ENCODE measurements at places on chromosomes 5 and 9.

- no peak for DNase-seq
These were observed 7.9 kb downstream of the CMYA5 start for GRCh38 chr5:79697222-79698170.

- no peak for DNase-seq
These were observed 178.1 kb upstream of the IL12B start for GRCh38 chr5:159508344-159508743.

DNA sequence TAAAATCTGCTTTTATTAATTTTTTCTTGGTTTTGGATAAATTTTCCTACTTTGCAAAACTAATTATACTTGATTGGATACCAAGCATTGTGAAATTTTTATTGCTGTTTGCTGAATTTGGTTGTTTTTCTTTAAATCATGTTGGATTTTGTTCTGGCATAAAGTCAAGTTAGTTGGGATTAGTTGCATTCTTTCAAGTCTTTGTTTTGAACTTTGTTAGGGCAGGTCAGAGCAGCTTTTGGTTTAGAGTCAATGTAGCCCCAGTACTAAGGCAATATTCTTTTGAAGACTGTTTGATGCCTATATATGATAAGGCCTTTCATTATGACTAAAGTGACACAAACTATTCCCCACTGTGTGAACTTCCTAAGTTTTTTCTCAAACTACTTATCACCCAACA is 531.1 kb downstream of the RASEF start:
- no peak for DNase-seq

- peak; percentile 41 for DNase-seq
These were observed 12.2 kb upstream of the HSPB3 start for GRCh38 chr5:54443270-54443669.

- DNase-seq = no peak
These were observed 41.5 kb downstream of the CXXC5 start for GRCh38 chr5:139689631-139690063.

GRCh38 chr5:14762549-14763216 is 98.2 kb downstream of the OTULIN start:
- DNase-seq = no peak

DNA sequence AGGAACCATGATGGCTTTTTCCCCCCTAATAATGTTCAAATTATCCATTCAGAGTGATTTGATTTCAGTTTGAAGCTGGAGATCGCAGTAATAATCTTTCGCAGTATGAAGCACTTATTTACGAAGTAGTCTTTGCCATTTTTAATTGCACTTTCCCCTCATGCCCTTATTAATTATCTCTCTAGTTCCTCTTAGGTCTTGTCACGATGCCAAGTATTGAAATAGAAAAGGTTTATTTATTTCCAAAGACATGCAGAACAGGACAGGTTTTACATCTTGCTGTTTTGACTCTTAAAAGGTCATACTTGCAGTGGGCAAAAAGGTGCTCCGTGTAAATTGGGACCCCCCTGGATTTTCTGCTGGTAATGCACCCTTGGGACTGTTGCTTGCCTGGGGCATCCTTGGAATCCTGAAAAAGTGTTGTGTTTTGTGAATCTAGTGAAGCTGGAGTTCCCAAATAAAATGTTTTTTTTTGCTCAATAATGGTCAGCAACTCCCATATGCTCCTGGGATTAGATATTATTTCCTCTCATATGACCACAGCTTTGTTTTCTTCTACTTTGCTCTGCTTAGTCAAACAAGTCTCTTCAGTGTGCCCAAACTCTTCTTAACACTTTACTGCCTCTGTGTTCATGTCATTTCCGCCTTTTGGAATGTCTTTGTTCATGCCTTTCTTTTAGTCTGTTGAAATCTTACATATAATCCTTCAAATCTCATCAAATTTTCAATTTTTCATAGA is 278.3 kb downstream of the TMEM38B start:
- DNase-seq = no peak

- no peak for DNase-seq
These were observed 6.8 kb downstream of the GNE start for GRCh38 chr9:36251428-36251827.

DNA sequence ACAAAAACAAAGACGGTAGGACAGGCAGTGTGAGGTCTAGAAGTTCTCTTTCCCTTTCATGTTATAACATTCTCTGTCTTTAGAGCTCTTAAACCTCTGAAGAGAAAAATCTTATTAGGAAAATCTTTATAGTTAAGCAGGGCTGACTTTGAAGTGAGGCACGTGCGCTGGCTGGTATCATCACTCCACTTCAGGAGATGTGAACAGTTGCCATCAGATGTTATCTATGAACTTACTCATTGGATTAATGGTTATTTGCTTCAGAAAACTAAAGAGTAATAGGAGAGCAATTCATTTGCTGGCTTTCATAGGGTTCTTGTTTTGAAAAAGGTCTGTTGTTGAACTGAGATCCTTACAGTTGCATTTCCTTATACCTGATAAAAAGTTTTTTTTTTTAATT is 25.7 kb downstream of the LRRTM2 start:
- no peak for DNase-seq

DNA sequence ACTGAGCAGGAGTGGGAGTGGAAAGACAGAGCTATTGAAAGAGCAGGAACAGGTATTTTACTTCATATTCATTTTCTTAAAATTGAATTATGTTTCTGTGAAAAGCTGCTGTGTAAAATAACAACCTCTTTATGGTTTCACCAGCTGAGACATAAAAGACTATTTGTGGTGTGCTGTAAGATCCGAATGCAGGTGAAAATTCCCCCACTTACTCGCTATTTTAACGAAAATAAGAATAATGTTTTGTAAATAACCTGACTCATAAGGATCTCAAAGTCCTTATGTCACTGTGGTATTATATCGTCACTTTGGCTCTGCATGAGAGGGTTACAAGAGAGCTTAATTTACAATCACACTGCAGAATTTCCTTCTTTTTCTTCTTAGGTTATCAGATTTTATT is 65.3 kb upstream of the NFIB start:
- no peak for DNase-seq

- DNase-seq = no peak
These were observed 5.1 kb downstream of the IGFBPL1 start for GRCh38 chr9:38419181-38419580.

- no peak for DNase-seq
These were observed 41.5 kb upstream of the PTPDC1 start for GRCh38 chr9:94042516-94043360.

DNA sequence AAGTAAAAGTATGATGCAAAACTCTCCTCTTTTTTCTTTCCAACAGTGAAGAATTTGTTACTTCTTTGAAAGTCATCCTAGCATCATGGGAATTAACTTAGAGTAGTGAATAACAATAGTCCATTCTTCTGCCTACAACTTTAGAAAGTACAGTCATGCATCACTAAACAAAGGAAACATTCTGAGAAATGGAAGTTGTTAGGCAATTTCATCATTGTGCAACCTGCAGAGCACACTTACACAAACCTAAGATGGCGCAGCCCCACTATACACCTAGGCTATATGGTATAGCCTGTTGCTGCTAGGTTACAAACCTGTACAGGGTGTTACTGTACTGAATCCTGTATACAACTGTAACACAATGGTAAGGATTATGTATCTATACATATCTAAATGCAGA is 1209.3 kb upstream of the C9orf72 start:
- DNase-seq = no peak

- no peak for DNase-seq
These were observed 205.9 kb upstream of the NREP start for GRCh38 chr5:111962906-111963305.

DNA sequence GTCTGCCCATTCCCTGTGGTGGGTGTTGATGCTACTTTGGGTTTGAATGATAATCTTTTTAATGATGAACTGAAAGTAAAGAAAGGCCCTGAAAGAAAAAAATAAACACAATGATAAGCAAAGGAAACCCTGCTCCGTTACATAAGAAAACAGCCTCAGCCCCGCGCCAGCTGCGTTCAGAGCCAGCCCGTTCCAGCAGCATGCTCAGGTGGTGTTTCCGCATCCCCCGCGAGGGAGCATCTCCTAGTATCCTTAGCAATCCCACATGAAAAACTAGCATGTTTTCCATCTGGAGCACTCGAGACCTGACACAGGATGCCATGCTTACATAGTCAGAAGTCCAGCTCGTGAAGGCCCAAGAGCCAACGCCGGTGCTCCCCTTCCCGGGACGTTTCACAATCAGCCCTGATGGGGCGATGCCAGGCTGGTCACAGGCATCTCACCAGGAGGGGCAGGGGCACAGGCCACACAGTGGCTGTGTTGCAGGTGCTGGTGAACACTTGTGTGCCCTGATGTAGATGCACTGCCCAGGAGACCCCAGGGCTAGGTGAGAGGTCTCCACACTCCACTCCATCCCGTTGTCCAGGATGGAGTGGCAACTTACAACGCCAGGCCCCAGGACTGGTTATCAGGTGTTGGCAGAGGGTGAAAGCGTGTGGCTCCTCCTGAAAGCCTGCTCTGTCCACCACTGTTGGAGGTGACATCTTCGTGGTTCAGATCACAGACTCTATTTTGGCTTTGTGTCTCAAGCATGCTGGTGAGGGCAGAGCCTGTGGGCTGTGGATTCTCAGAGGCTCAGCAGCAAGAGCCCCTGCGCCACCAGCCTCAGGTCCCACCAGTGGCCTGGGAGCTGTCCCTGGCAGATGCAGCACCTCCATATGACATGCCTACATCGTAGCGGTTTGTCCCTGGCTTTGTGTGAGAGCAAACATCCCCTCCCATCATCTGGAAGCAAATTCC is 246.8 kb upstream of the IRX1 start:
- no peak for DNase-seq

GRCh38 chr9:98132158-98132557 is 13.1 kb upstream of the TRIM14 start:
- DNase-seq = no peak

DNA sequence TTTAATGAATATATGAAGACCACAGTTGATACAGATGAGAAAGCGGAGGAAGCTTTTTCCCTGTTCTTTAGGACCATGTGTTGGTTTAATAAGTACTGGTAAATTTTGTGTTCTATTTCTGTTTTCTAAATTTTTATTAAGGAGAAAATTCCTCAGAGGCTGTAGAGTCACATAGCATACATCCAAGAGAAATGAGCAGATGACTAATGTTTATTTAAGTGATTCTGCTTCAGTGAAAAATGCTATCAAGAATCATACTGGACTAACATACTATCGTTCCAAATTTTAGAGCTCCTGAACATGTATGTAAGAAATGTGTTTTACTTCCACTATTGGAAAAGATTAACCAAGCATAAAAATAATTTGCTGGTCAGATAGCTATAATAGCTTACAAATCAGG is 115.0 kb downstream of the KIAA1958 start:
- DNase-seq = no peak

GRCh38 chr9:111961575-111961974 is 65.0 kb downstream of the UGCG start:
- no peak for DNase-seq

DNA sequence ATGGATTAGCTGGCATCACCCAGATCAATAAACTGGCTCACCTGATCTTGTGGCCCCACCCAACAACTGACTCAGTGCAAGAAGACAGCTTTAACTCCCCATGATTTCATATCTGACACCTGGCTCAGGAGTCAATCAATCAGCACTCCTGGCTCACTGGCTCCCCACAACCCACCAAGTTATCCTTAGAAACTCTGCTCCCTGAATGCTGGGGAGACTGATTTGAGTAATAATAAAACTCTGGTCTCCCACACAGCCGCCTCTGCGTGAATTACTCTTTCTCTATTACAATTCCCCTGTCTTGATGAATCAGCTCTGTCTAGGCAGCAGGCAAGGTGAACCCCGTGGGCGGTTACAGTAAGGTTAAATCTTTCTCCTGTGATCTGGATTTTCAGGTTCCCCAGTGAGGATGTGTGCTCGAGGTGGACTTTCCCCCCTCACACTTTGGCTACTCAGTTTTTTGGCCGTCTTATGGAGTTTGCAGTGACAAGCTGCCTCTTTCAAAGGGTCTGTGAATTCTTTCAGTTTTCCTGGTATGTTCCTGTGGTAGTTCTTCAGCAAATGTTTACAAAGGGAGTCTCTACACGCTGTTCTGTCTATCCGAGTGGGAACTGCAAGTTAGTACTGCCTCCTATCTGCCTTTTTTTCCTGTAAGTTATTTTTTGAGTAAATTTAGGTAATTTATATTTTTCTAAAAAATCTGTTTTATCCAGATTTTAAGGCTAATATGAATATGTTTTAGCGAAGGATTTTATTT is 500.2 kb upstream of the NUDT12 start:
- DNase-seq = no peak

- no peak for DNase-seq
These were observed 24.8 kb upstream of the HNRNPA0 start for GRCh38 chr5:137778772-137779564.

GRCh38 chr5:78628270-78628992 is 20.1 kb downstream of the LHFPL2 start:
- no peak for DNase-seq

DNA sequence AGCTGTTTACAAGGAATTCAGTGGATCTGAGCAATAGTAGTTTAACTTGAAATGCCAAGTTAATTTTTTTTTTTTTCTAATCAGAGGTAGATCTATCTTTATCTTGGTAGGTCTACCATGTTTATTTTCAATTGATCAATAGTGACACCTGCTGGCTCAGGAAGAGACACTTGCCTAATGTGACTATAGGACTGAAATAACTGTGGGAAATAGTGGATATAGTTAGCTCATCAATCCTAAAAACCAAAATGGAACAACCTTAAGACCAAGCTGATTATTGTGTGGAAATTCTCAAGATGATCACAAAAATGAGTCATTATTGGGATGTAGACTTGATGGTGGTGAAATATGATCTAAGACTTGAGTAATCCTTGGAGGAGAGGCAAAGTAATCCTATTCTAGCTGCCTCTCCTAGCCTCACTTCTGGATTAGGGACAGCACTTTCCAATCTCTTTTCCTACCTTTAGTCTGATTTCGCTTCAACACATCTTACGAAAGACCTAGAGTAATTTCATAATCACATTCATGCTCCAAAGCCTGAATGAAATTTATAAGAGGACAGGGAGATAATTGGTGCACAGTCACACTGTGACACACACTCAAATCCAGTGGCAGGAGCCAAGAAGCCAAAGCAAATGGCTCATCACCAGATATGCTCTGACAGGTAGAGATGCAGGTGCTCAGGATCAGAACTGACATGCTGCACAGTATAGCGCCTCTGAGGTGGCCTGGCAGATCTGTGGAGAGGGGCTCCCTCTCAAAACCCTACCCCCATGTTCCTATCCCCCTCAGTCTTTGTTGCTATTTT is 156.3 kb downstream of the HMHB1 start:
- no peak for DNase-seq

DNA sequence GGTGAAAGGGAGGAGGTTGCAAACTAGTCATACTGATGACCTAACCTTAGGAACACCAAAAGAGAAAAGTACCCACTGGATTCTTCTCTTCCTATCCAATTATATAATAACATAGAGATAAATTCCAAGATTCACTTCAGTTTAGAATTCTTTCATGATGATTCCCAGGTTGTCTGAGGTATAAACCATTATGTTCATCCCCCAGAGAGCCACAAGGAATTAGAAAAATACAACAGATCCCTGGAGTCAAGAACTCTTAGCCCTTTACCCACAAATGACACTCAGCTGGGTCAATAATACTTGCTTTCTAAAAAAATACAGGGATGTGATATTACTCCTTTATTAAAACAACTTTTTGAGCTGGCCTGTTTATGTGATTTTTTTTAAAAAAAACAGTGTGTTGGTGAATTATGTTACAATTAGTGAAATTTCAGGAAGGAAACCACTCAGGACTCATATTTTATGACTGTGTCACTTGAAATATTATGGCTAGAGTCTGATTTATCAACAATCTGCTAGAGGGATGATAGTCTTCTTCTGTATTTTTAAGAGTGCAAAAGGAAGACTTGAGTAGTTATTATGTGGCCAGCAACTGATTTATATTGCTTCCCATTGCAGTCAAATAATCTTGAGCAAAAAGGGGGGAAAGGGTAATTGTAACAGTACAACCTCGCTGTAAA is 338.2 kb downstream of the NFIB start:
- DNase-seq = no peak

Measured in forelimb muscle (tissue), 1 donor.